Tongue (tissue), 3 donors: ENCODE measurements at places on chromosomes 2 and 18. TPM values are rescaled to one million over a fixed set of nuclear protein-coding genes. Genes with fewer than 3 reads are reported as not detected.

The TDRD15 gene
- total RNA-seq: not detected

The MC5R gene
- total RNA-seq: not detected

The CDH19 gene
- 10.8 TPM for total RNA-seq

The RPIA gene
- 17.4 TPM for total RNA-seq

The LCT gene
- total RNA-seq: not detected

The C2orf80 gene
- not detected for total RNA-seq

The ARHGAP25 gene
- total RNA-seq: 5.4 TPM

The SPDYA gene
- 4.2 TPM for total RNA-seq

The NT5DC4 gene
- 0.21 TPM for total RNA-seq

The TANC1 gene
- total RNA-seq: 53.3 TPM

The LONRF2 gene
- total RNA-seq: 5.1 TPM

The TUBA4B gene
- not detected for total RNA-seq

The LRRC30 gene
- total RNA-seq: 2.7 TPM

The CGREF1 gene
- total RNA-seq: 1.6 TPM

The MYO5B gene
- total RNA-seq: 12.8 TPM

The SFTPB gene
- total RNA-seq: 21.7 TPM

The TBC1D8 gene
- total RNA-seq: 32.4 TPM

The KIF5C gene
- 2.3 TPM for total RNA-seq

The HMSD gene
- total RNA-seq: not detected

The AP1S3 gene
- 3.0 TPM for total RNA-seq

The KCNS3 gene
- total RNA-seq: 46.3 TPM
